Stimulated activated CD8-positive, alpha-beta memory T cell treated with anti-CD3 and anti-CD28 coated beads, Interleukin-4, amount 100 ng/mL, for 4 hours (primary cell): ENCODE measurements at places on chromosomes 2 and 18.

DNA sequence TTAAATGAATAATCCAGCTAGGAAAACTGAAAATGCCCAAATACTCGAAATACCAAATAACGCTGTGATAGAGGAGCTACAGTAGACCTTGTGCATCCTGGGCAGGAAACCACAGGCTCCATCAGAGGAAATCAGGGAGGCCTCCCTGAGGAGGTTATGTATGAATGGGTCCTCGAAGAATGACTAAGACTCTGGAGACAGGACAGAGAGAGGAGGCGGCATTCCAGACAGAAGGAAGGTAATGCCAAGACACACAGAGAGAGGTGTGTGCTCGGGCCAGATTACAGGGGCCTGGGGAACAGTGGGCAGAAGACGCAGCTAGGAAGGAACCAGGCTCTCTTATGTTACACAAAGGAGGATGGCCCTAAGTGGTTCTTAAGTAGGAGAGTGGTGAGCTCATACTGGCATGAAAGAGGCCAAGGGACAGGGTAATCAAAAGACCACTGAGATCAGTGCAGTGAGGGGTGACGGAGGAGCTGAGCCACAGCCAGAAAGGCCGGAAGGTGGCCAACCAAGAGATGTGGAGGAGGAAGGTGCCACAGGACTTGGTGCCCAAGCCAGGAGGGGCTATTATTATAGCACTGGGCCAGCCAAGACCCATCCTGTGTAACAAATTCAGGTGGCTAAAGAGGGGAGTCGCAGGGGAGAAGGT lies 9.9 kb downstream of the ST3GAL5 start:
- DNase-seq, result no peak

DNA sequence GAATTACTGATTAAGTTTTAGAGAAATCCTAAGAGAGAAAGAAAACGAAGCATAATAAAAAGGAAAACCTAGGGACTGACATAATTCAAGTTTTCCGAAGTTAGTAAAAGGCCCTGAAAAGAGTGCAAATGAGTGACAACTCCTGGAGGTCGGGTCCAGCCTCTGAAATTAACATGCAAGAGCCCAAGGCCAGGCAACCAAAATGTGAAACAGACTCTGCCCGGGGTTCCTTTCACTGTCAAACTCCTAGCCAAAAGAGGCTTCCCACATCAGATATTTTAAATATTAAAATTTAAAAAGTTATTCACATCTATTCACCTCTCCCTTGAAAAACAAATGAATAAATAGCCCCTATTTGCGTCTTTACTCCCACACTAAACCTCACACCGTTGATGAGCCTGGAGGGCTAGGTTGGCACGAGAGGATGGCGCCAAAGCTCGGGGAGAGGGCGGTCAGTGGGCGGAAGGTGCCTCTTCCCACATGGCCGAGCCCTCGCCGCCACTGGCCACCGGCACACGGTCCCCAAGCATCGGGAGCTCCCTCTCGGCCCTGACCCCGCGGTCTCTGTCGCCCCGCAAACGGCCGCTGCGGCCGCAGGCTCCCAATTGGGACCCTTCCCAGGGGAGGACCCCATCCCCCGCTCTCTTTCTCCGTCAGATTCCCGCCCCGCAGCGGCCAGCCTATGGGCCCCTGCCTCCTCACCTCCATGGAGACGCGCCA lies 630 bp downstream of the PPM1G start:
- no peak for DNase-seq

DNA sequence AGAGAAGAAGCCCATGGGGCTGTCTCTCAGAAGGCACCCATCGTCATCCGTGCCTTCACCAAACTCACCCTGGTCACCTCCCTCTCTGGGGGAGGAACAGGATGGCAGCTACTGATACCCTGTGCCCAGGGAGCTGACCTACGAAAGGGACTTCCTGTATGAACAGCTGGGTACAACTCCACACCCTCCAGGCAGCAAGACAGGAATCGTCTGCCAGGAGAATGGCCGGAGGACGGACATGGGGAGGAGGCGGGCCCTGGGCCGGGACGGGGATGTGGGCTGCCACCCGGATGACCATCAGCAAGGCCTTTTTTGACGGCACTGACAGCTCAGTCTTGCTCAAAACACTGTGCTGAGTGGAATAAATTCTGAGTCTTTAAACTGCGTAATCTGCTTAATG lies 243.6 kb downstream of the HDAC4 start:
- DNase-seq, result no peak

GRCh38 chr2:160168878-160169277 lies 31.2 kb downstream of the ITGB6 start:
- DNase-seq, result no peak

- DNase-seq, result no peak
Observed at GRCh38 chr2:106094131-106094841, 99.8 kb downstream of the UXS1 start.

DNA sequence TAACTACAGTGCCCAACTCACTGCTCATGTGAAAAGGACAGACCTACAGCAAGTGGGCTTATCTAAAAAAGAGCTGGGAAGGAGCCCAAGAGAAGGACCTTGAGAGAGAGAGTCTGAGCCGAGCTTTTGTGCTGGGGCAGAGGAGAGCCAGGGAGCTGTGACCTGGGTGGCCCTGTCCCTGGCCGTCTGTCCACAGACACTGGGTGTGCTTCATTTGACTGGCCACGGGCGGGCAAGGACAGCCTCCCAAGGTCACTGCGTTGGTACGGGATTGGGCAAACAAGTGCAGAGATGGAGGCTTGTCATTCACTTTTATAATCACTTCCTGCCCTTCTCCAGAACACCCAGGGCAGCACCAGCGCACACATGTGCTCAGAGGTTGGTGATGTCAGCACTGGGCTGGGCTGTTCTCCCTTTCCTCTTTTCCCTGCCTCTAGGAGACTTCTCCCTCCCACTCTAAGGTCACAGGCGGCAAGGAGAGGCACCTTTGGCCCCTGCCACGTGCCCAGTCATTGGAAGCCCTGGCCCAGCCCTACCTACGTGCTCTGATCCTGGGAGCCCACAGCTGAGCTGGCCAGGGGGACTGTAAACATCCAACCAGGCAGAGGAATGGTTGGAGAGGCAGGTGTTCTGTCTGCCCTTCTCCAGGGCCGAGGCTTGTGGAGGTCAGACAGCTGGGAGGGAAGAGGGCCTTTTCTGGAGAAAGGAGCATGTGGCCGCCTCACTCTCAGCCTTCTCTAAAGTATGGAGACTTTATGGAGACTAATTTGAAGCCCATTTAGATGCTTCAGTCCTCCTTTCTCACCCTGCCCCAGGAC lies 6.4 kb upstream of the PSD4 start:
- DNase-seq, result no peak

GRCh38 chr2:226766352-226767055 lies 33.1 kb downstream of the IRS1 start:
- DNase-seq, result no peak
